MG63 (cell line): ENCODE measurements at places on chromosomes 5 and 9. TPM values are rescaled to one million over a fixed set of nuclear protein-coding genes. Genes with fewer than 3 reads are reported as not detected.
A peak's percentile ranks its signal among the peaks of the same experiment; 100 is the strongest.

FCN2 gene
- not detected in 2 replicates for total RNA-seq

DNA sequence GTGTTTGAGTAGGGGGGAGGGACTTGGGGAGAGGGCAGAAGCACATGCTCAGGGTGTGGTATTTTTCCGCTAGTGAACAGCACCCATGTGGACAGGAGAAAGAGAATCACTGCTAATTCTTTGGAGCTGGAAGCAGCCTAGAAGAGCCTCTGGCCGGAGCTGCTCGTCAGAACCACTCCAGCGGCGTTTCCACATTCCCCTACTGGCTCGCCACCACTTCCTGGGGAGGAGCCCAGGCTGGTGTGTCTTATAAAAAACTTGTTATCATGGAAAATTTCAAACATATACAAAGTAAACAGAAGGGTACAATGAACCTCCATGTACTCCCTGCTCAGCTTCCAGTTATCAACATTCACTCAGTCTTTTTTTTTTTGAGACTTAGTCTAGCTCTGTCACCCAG, 26.7 kb downstream of the LHX2 start:
- DNase-seq, result no peak

- DNase-seq, result no peak
These were observed 924.3 kb upstream of the CDH10 start for GRCh38 chr5:25568989-25569625.

CEL gene
- total RNA-seq, result 1.0 TPM in 1 of 2 replicates, not detected in the other

GRCh38 chr5:156379206-156379605, 52.2 kb downstream of the SGCD start:
- no peak for DNase-seq

GRCh38 chr5:170546282-170546681, 42.5 kb downstream of the KCNIP1 start:
- DNase-seq, result peak; percentile 87

DNA sequence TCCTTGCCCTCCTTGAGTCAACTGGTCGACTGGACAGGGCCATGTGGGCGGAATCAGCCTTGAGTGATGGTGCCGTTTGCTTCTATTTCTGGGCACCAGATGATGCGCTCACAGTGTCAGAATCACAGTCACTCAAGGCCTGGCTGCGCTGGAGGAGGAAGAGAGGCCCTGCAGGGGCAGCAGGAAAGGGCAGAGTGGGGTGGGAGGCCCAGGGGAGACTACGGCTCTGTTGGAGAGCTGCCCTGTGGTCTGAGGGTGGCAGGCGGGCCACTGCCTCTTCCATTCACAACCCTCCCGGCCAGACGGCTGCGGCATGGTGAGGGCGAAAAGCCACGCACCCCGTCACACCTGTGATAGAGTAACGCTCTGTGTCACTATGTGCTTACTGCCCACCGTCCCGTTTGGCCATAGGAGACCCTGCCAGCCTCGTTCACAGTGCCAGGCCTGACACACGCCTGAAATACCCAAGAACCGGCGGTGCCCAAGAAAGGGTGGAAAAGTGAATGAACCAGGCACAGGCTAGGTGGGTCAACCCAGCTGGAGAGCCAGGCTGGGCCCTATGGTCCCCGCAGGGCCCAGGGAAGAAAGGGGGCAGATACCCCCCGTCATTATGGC, 9.9 kb downstream of the PLPP7 start:
- DNase-seq, result no peak

GRCh38 chr9:72394066-72394465, 29.1 kb upstream of the ZFAND5 start:
- no peak for DNase-seq

DNA sequence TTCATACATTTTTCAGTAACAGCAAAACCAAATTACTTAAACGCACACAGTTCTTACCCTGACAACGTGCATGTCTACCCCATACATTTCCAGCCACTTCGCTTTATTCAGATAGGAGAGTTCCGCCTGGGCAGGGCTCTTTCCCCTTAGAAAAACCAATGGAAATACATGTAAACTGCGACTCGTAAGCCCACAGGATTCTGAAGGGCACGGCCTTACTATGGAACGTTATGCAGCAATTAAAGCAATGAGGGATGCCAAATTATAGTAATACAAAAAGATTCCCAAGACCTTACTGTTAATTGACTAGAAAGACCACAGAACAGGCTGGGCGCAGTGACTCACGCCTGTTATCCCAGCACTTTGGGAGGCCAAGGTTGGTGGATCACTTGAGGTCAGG, 64.5 kb downstream of the EPB41L4B start:
- DNase-seq, result peak; percentile 30

DNA sequence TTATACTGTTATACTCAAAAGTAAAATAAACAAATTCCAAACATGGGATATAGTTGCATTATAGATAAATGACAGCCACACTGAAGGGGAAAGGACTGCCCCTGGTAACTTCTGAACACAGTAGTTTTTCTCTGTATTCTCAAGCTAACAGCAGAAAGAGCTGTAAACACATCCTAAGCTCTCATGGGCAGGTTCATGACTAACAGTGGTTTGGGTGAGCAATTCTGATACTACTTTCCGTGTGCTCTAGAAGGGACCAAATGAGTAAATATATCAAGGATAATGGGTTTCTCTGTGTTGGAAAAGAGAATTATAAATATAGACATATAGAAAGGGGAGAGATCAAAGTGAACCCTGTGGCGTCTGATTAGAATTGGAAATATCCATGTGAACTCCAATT, 2.2 kb upstream of the LCN6 start:
- no peak for DNase-seq

GRCh38 chr5:170161069-170161468, 55.4 kb downstream of the FOXI1 start:
- no peak for DNase-seq

C8G gene
- total RNA-seq, result not detected in 2 replicates

GRCh38 chr9:134461426-134461982, 135.2 kb downstream of the RXRA start:
- peak; percentile 31 for DNase-seq

- DNase-seq, result no peak
These were observed 240.6 kb downstream of the EFNA5 start for GRCh38 chr5:107430071-107430625.

SLC45A2 gene
- total RNA-seq, result not detected in 2 replicates

SIGMAR1 gene
- total RNA-seq, result 106 and 115 TPM in 2 replicates

AMBP gene
- 0.26 TPM in 1 of 2 replicates, not detected in the other for total RNA-seq

ANKRD34B gene
- total RNA-seq, result not detected in 2 replicates

DNA sequence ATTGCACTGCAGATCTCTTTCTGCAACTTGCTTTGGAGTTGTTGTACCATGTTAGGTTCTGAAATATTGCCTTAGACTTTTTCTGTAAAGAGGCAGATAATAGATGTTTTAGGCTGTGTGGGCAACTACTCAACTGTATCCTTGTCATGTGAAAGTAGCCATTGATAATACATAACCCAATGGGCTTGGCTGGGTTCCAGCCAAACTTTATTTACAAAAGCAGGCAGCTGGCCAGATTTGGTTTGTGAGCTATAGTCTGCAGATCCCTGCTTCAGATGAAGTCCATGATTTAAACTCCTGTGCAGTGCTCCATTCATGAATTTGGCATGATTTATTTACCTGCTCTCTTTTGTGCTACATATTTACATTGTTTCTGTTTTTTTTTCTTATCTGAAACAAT, 300.4 kb downstream of the IRX2 start:
- no peak for DNase-seq

- DNase-seq, result no peak
These were observed 195.4 kb upstream of the TRIM32 start for GRCh38 chr9:116491659-116492058.

DNA sequence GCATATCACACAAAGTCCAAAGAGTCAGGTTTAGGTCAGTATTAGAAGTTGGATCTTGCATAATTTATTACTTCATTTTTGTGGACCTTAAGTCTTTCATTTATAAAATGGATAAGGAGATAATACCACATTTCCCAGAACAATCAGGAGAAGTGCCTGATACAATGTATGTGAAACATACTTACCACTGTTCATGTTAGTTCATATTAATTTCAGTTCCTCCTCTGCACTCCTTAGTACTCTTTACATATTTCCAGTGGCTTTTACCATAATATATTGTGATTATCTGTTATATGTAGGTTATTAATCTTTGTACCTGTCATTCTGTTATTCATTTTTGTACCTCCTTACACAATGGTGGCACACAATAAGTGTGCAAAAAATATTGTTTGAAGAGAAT, 214.4 kb downstream of the ARL15 start:
- DNase-seq, result no peak

- peak; percentile 92 for DNase-seq
These were observed 137.2 kb downstream of the C9orf50 start for GRCh38 chr9:129483415-129484351.
